ENCODE measurements at places on chromosomes 13 and 19.

- DNase-seq, result no peak
Observed at GRCh38 chr13:46913757-46914156, 16.9 kb upstream of the HTR2A start.

- no peak for DNase-seq
Observed at GRCh38 chr13:84038001-84038400, 155.7 kb upstream of the SLITRK1 start.

GRCh38 chr13:44299152-44299943 lies 74.3 kb upstream of the SERP2 start:
- peak; percentile 38 for DNase-seq

GRCh38 chr13:42525035-42525504 lies 48.9 kb upstream of the TNFSF11 start:
- peak; percentile 26 for DNase-seq

GRCh38 chr19:28014615-28015405 lies 1198.1 kb downstream of the UQCRFS1 start:
- no peak for DNase-seq

All from NCI-H226 (cell line).